GM13976 (cell line): ENCODE measurements at places on chromosomes 12 and 14.
A peak's percentile ranks its signal among the peaks of the same experiment; 100 is the strongest.

DNA sequence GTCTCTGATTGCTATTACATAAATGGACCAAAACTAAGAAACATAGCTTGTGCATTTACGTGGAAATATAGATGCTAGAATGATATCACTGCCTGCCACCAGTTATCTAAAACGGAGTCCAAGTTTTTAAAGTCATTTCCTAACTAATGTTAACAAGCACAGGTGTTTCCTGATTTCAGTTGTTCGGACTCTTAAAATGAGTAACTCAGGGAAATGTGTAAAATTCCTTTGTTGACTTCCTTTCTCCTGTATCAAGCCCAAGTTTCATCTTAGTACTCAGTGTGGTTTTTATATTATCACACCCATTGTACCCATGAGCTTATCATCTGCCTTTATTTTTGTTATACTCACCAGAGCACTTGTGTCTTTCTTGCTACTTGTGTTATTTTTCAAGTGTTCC lies 13.2 kb upstream of the PRKCH start:
- DNase-seq, result no peak

DNA sequence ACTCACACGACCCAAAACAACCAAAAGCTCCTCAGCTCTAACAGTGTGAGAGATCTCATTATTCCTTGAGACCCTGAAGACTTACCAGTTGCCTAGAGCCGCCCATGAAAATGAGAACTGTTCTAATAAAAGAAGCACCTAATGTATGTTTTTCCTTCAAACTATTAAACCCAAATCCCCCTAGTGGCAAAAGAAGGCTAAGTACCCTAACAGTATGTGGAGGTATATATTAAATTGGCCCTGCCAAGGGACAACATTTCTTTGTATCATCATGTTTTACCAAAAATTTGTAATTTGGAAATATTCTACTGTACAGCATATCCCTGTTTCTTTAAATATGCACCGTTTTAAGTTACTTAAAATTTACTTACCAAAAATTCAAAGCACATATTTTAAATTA lies 38.0 kb upstream of the PPFIA2 start:
- no peak for DNase-seq

DNA sequence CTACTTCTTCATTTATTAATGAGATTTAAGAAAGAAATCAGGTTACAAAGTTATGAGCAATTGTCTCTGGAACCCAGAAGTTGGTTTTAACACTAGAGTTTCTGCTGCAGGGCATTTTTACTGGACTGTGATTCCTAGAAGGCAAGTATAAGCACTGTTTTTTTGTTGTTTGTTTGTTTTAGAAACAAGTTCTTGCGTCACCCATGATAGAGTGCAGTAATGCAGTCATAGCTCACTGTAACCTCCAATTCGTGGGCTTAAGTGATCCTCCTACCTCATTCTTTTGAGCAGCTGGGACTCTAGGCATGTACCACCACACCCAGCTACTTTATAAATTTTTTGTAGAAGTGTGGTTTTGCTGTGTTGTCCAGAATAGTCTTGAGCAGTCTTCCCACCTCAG lies 25.6 kb downstream of the RAP1B start:
- no peak for DNase-seq

GRCh38 chr12:80721326-80721725 lies 4.6 kb downstream of the MYF5 start:
- DNase-seq, result no peak

GRCh38 chr12:52226446-52226845 lies 6.6 kb upstream of the KRT7 start:
- DNase-seq, result no peak

DNA sequence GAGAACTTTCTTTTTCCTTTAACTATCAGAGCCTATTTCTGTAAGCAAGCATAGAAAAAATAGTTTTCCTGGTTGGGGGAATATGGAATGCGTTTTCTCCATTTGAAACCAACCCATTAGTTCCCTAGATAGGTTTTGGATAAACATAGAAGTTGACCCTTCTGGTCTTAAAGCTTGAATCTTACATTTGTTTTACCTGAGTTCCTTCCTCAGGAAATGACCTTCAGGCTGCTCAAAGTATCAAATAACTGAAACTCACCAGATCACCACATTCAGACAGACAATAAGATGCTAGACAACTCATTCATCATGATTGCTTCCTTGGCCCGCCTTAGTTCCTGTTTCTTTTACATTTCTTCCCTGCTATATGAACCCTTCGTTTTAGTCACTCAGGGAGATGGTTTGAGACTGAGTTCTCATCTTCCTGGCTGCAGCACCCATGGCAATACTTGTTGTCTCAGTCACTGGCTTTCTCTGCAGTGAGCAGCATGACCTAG lies 52.2 kb downstream of the LRP6 start:
- DNase-seq, result no peak

GRCh38 chr12:5262450-5262849 lies 169.5 kb upstream of the NTF3 start:
- no peak for DNase-seq

DNA sequence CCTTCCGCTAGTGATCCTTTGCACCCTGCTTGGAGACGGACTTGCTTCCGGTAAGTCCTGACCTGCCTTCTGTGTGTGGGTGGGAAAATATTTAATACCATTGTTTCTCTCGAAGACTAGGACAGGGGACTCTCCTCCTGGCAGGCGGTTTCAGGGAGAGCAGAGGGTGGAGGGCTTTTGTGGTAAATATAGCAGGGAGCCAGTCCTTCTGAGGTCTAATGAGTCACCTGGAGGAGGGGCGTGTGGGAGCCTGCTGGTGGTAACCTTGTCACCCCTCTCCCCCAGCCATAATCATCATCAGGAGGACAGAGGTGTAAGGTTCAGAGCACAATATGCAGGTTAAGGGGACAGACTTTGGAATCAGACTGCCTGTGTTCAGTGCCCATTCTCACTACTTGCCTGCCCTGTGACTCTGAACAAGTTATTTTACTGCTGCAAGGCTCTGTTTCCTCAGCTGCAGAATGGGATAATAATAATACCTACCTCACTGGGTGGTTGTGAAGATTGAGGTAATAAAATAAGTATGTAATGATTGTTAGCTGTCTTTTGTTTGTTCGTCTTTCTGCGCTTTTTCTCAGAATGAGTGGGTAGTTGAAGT lies 47.4 kb downstream of the SUSD6 start:
- no peak for DNase-seq

GRCh38 chr12:54028314-54029201 lies at the start of gene HOXC6:
Gene HOXC6 (plus strand): TSS chr12:54028440. CDS start chr12:54028522, 82 bp downstream.
- no peak for DNase-seq

DNA sequence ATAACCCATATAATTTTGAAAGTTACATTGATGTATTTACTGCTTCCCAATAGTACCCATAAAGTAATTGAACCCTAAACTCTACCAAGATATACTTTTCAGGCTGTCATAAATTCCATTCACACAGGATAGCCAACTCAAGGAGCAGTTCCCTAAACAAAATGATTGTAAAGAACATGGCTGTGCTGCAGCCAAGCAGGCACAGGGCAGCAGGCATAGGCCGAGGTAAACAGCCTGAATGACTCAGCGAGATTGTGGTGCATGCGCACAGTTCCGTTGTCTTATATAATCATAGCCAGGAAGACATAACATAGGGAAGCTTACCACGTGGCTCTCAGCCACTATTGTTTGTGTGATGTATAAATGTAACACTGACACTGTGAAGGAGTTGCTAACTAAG lies 344.9 kb downstream of the FSCB start:
- DNase-seq, result no peak

- no peak for DNase-seq
Observed at GRCh38 chr12:45432710-45433109, 216.8 kb downstream of the ANO6 start.

DNA sequence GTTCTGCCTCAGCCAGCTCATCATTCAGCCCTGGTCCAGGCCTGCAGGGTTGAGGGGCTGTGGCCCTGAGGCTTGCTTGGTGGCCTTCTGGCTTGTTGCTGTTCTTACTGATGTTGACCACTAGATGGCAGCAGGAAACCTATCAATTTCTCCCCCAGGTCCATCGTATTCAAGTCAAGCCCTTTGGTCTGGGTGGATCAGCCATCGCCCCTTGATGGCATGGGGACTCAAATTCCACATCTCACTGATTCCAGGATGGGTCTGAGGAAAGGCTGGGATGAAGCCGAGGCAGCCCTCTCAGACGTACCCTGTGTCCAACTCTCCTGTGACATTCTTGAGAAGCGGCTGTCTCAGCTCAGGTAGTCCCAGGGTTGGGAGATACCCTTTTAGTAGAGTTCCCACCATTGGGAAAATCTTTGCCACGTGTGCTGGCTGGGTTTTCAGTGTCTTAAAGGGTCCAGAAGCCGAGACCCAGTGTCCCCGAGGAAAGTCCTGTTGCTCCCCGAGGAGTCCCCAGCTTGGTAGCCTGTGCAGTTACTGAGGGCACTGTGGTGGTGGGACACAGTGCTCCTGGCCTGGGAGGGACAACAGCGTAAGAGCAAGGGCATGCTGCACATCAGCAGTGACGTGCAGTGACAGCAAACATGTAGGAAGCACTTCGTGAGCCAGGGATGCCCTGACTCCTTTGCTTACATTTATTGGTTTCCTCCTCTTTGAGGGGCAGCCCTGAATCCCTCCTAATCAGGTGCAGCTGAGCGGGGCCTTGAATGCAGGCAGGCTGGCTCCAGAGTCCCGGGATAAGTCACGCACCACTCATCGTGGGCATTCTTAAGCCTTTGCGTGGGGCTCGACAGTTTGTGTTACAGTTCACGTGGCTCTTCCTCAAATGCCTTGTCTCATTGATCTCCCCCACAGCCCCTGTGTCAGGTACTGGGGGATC lies 58.6 kb downstream of the TSPAN9 start:
- DNase-seq, result peak; percentile 89

GRCh38 chr14:68198713-68199495 lies 379.3 kb downstream of the RAD51B start:
- DNase-seq, result no peak

DNA sequence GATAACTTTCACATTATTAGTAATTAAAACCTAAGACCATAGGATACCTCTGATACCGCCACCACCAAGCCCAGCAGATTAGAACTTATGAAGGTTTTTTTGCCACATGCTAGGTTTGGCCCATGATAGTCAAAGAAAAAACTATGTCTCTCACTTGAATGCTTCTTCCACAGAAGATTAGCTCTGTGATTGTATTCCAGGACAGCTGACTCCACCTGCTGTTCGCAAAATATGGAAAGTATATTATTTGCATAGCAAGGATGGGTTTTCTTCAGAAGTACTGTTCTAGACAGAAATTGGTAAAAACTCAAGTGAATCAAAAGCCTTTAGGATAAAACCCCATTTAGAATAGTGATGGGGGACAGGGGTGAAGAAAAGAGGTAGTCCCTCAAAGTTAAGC lies 42.2 kb downstream of the PPFIBP1 start:
- DNase-seq, result no peak

DNA sequence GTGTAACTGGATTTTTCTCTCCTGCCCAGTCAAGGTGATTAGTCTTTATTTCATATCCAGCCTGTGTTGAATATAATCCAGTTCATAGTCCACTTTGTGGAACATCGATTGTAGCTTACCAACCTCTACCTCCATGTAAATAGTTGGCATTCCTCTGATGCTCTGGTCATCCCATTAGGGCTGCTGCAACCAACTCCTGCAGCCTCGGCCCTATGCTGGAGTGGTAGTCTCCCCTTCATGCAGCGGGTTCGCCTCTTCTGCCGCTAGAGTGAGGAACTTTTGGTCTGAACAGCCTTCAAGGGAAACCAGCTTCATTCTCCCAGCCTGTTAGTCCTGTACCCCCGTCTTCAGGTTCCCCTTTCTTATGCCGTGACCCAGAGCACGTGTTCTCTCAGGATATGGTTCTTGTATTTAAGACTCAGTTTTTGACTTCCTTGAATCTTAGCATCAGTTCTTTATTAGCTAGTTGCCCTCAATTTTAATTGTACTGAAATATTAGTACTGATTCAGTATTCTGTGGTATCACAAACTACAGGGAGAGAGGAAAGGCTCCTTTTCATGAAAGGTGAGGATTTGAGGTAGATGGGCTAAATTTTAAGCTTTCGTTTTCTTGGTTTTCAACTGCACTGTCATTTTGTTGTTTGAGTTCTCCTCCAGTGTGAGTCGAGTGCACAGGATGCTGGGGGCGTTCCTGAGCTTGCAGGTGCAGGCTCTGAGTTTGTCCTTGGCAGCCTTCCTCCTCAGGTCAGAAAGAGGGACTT lies 33.2 kb downstream of the ZNF664 start:
- peak; percentile 66 for DNase-seq
